ENCODE measurements at places on chromosomes 1 and 21. TPM values are rescaled to one million over a fixed set of nuclear protein-coding genes. Genes with fewer than 3 reads are reported as not detected.

The OR2L8 gene
- not detected for total RNA-seq

GRCh38 chr1:9651565-9652378 lies at the start of gene PIK3CD:
Gene PIK3CD, plus strand, starts transcription at chr1:9651731. Its CDS starts 58,725 bp downstream, at chr1:9710456.
- DNase-seq: no peak

- DNase-seq: no peak
Measured at GRCh38 chr1:7422561-7422960, 348.5 kb upstream of the VAMP3 start.

The KANK4 gene
- not detected for total RNA-seq

DNA sequence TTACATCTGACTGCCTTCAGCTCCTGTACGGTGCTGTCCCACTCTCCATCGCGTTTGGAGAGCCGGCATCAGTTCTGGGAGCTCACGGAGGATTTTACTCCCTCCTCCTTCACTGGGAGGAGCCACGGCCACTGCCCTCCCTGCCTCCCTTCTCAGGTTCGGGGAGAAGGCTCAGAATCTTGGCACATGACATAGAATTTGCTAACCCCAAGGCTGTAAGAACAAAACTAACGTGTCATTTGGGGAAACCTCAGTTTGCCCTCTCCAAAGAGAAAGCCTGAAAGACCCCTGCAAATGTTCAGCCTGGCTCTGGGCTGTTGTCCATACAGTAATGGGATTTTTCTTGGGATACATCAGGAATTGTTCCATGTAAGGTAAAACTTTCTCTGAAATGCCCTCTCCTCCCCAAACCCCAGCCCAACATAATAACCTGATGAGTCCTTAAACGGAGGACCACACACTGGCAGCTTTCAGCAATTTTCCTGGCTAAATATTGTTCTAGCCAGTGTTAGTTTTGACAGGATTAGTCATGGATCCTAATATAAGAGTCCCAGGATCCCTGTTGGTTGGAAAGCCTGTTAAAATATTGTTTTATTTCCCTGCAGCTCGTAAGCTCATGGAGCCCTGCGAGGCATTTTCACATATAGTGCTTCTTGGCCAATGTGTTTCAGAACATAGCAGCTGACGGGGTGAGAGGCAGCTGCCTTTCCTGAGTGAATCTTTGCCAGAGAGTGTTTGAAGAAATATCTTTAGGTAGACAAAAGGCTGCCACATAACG lies 98.8 kb downstream of the RHOU start:
- no peak for DNase-seq

The HES2 gene
- total RNA-seq: not detected

Data from T-cell (primary cell).